Esophagus squamous epithelium (tissue), 5 donors: ENCODE measurements at places on chromosomes 6 and 20.

- DNase-seq: no peak
Measured at GRCh38 chr20:59217173-59217572, 53.6 kb downstream of the ZNF831 start.

GRCh38 chr6:4780360-4780812, 4.2 kb downstream of the CDYL start:
- no peak for DNase-seq

- no peak for DNase-seq
Measured at GRCh38 chr6:84575264-84575663, 189.1 kb downstream of the TBX18 start.

- DNase-seq: no peak
Measured at GRCh38 chr20:61684136-61684535, 381.5 kb downstream of the TAF4 start.

DNA sequence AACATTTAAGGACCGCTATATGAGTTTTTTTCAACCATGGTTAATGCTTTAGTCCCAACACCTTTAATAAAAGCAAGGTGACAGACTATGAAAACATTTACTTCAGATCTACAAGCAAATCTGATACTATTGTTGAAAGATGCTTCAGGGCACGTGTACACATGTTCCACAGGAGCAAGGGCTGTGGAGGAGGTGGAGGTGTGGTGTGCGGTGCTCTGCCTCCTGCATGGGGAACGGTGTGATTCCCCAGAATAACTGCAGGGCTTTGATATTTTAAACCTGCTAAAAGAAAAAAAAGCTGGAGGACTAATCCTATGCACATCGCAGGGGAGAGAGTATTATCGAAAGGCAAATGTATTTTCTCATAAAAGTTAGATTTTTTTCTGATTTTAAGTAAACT, 188.1 kb upstream of the CEP162 start:
- DNase-seq: no peak

DNA sequence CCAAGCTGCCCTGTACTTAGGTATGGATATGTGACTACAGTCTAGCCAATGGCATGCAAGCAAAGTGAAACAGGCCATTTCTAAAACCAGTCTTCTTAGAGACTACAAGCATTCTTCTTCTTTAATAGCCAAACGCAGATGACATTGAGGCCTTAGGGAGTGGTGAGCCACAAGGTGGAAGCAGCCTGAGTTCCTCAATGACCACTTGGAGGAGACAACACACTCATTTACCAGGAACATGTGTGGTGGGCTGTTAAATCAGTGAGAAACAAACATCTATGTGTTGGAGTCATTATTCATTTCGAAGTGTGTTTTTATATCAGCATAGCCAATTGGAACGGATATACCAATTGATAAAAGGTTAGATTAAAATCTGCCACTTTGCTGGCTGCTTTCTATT, 122.0 kb downstream of the GFRAL start:
- no peak for DNase-seq

- DNase-seq: no peak
Measured at GRCh38 chr6:52514514-52514913, 62.3 kb downstream of the TRAM2 start.

DNA sequence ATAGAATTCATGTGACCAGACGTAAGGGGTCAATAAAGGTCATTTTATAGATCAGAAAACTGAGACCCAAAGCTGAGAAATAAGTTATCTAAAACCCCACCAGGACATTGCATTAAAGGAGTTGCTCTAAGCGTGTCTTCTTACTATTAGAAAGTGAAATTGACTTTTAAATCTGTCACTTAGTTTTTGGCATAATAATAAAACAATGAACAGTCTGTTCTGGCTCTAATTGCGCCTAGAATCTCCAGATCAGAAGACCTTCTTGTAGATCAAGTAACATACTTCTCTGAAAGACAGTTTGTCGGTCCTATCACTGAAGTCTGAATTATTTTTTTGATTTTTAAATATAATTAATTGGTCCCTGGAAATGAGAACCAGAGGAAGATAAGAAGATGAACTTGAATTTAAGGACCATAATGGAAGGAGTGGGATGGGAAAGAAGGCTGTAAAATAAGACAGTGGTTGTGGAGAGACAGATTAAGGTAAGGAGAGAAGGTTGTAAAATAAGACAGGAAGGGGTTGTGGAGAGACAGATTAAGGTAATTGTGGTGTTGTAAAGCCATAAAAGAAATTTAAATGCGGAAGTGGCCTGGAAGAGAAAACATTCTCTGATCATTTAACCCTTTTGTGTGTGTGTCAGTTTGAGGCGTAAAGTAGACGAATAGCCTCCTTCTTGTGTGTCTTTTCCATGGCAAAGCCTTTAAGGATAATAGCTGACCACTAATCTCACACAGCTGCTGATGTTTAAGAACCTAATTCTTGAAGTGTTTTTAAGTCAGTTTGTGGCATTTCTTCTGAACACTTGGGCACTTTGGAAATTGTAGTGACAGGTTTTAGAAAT, 20.1 kb downstream of the TOP1 start:
- no peak for DNase-seq

DNA sequence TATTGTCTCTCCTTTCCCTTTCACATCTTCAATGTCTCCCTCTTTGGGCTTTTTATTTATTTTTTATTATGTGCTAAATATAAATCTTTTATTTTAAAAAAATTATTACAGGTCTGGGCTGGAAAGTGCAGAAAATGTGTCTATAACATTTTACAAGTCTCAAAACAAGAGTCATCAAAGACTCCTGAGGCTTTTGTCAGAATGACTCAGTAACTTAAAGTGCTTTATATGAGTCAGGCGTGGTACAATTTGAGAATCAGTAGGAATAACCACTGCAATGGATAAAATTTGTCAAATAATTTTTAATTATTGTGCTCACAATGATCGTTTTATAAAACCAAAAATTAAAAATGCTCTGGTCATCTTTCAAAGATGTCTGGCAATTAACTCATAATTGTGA, 193.9 kb downstream of the MMUT start:
- DNase-seq: no peak

DNA sequence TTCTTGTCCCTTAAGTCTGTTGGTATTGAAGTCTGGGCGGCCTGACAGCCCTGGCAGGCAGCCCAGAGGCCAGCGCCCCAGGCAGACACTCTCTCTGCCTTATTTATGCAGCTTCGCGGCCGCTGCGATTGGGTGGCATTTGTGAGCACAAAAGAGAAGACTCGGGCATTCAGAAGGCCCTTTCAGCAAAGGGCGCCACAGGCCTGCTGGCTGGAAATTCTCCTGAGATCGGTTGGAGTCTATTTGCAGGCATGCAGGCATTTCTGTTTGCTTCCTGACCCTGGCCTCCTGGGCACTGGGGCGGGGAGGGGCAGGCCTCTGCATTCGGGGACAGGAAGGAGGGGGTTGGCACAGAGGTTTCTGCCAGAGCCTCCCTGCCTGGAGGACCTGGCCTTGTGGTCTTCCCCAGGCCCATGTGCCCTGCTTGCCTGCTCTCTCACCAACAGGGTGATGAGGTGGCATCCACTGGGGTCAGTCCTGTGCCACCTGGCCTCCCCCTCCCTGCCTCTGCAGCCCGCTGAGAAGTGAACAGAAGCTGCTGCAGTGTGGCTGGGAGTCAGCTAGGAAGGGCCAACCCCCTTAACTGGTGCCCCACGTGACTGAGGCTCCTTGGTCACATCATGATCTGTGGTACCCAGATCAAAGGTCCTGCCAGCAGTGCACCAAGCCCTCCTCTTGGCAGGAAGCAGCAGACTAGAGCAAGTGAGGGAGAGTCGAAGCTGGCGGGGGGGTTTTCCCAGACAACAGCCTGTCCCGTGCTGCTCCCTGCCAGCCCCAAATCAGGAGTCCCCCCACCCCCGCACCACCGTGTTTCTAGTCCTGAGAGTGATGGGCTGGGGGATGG, 16.6 kb upstream of the CCDC167 start:
- DNase-seq: no peak

DNA sequence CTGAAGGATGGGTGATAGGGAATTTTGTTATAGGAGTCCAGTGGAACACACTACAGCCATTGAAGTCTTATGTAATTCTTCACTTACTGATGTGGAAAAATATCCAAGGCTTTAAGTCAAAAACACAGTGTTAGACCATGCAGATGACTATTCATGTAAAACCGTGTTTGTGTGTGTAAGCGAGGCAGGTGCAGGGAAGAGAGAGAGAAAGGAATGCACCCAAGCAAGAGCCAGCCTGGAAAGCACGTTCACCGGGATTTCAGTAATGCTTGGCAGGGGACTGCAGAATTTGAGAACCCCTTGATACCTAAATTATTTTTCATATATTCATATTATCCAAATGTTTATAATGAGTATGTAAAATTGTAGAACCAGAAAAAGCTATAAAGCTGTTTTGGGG, 17.9 kb downstream of the RALGAPA2 start:
- no peak for DNase-seq

DNA sequence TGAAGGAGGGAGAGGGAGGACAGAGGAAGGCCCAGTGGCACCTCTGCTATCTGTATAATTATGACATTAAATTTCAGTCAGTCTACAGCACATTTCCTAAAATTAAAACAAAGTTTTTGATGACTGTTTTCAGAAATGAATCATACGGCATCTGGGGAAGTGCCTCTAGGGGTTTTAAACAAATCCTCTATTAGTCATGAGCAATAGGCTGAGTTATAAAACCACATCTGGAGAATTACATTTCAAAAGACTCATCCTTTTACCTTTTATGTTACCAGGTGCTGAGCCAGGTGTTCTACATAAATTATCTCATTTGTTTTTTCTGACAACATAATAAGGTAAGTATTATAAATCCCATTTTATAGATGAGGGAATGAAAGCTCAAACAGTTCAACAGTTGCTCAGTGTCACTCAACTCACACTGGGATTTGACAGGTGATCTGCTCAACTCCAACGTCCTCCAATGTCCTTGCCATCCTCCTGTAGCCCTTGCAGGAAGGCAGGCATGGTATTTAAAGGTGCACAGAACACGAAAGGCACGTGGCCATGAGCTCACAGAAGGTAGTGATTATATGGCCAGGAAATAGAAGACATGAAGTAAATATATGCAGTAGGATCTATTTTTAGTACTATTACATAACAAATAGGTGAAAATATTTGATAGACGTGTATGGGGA, 184.2 kb upstream of the MAN1A1 start:
- no peak for DNase-seq

GRCh38 chr6:28865401-28866204, 58.2 kb downstream of the TRIM27 start:
- no peak for DNase-seq

- DNase-seq: no peak
Measured at GRCh38 chr6:105389543-105389942, 13.3 kb downstream of the PREP start.

DNA sequence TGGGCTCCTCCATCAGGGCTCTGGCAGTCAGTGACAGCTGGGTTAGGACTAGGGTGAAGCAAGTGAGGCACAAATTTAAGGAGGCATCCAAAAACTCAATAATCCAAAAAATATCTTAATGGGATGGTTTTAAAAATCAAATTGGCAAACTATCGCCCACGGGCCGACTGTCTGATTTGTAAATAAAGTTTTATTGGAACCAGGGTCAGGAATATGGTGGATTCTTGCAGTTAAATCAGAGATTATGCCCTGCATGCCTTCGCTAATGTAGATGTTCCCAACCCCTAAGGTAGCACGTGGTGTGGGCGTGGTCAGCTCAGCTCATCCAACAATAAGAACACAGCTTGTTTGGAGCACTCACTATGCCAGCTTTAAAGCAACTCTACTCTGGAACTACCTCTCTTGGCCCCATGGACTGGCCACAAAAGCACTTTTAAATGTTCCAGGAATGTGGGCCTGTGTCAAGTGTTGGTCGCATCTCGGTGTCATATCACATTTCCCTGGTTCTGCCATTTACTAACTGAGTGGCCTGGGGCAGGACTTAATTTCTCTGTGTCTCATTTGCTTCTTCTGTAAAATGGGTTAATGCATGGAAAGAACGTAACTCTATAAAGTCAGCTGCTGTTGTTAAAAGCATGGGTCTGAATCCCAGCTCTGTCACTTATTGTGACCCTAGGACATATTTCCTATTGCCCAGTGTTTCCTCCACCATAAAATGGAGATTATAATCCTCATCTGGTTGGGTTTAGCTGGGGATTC, 7.0 kb downstream of the TP53RK start:
- no peak for DNase-seq

- no peak for DNase-seq
Measured at GRCh38 chr20:34385464-34385863, 22.4 kb downstream of the ITCH start.

- DNase-seq: no peak
Measured at GRCh38 chr6:17491416-17492142, 98.2 kb downstream of the CAP2 start.

- DNase-seq: no peak
Measured at GRCh38 chr6:30813631-30814145, 69.3 kb upstream of the IER3 start.

DNA sequence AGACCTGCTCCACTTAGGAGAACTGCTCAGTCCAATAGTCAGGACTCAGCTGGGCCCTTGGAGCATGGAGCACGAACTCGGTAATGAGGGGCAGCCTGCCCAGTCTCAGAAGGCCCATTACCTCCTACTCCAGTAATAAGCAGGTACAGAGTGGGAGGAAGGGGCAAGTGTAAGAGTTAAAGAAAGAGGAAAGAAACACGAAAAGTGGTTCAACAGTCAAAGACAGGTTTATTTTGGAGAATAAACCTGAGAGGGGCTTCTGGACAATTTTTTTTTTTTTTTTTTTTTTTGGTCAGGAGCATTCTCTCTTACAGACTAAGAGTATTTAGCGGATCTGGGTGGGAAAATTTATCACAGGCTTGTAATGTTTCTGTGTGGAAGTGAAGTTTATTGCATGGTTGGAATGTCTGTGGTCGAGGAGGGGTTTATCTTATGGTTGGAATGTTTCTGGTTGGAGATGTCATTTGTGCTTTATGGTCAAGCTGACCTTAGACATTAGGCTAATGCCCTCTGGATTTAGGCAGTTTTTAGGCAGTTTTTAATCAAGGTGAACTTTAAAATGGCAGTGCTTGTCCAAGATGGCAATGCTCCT, 340.1 kb downstream of the BCKDHB start:
- DNase-seq: no peak

DNA sequence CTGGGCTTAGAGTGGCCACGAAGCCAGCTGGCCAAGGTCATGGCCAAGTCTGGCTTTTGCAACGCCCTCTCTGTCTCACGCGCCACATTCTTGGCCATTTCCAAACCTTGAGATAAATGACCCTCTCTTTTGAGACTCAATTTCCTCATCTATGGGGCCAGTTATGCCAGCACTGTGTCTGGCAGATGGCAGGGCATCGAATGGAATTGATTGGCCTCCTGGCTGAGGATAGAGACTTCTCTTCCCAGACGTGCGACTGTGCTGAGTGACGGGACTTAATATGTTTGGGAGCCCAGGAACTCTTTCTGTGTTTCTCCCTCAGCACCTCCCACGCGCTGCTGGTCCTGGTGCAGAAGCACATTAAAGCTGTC, 7.6 kb downstream of the BPIFB2 start:
- no peak for DNase-seq

DNA sequence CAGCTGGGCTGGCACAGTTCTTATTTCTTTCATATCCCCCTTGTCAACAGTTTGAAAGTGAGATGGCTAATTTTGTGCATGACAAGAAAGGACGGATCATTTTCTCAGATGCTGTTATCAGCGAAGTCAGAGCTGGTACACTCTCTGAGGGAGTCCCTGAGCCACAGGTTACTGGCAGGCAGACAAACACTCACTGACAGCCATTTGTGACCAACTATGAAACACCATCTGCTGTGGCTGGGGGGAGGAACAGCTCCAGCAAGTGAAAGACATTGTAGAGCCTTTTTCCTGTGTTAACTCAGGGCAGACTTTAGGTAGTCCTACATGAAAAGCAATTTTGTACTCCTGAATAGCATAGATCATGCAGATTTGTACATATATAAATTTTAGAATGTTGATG, 22.2 kb downstream of the OLIG3 start:
- DNase-seq: no peak
